ENCODE measurements at places on chromosomes 11 and 22. TPM values are rescaled to one million over a fixed set of nuclear protein-coding genes. Genes with fewer than 3 reads are reported as not detected.

The DRD4 gene
- polyA plus RNA-seq, result not detected

The PKP3 gene
- not detected for polyA plus RNA-seq

The TEAD1 gene
- 7.0 TPM for polyA plus RNA-seq

The OR52H1 gene
- polyA plus RNA-seq, result not detected

The SLC29A2 gene
- polyA plus RNA-seq, result 4.5 TPM

The NAALADL1 gene
- polyA plus RNA-seq, result 2.5 TPM

The HEPHL1 gene
- polyA plus RNA-seq, result not detected

Data from adrenal gland (tissue), 19 donors.